Forelimb muscle (tissue), 1 donor: ENCODE measurements at places on chromosomes 11 and 22. TPM values are rescaled to one million over a fixed set of nuclear protein-coding genes. Genes with fewer than 3 reads are reported as not detected.

Gene RIMBP3B
- not detected for polyA plus RNA-seq

Gene ZC3H12C
- polyA plus RNA-seq, result 9.0 TPM

Gene PLA2G3
- not detected for polyA plus RNA-seq

Gene MOGAT2
- polyA plus RNA-seq, result not detected

Gene RRP8
- polyA plus RNA-seq, result 22.0 TPM

Gene SAA1
- not detected for polyA plus RNA-seq

Gene TEX12
- polyA plus RNA-seq, result 0.33 TPM

Gene KCTD14
- 1.0 TPM for polyA plus RNA-seq

Gene OR10V1
- not detected for polyA plus RNA-seq

Gene SERGEF
- polyA plus RNA-seq, result 10.4 TPM

Gene OR56A1
- polyA plus RNA-seq, result not detected

- DNase-seq, result no peak
These were observed 935.1 kb upstream of the RAG2 start for GRCh38 chr11:37533087-37533486.

DNA sequence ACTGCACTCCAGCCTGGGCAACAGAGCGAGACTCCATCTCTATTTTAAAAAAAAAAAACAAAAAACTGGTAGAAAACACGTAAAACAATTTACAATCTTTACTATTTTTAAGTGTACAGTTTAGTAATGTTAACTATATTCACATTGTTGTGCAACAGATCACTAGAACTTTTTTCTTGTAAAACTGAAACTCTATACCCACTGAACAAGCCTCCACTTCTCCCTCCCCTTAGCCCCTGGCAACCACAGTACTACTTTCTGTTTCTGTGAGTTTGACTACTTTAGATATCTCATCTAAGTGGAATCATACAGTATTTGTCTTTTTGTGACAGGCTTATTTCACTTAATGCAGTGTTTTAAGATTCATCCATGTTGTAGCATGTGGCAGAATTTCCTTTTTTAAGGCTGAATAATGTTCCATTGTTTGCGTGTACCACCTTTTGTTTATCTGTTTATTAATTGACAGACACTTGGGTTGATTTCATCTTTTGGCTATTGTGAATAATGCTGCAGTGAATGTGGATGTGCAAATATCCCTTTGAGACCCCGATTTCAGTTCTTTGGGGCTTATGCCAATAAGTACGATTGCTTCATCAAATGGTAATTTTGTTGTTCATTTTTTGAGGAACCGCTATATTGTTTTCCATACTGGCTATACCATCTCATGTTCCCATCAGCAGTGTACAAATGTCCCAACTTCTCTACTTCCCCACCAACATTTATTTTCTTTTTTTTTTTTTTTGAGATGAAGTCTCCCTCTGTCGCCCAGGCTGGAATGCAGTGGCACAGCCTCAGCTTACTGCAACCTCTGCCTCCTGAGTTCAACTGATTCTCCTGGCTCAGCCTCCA, 11.0 kb downstream of the DDB2 start:
- DNase-seq, result no peak

GRCh38 chr22:44037519-44038375, 13.6 kb downstream of the PARVB start:
- DNase-seq, result peak; percentile 44

DNA sequence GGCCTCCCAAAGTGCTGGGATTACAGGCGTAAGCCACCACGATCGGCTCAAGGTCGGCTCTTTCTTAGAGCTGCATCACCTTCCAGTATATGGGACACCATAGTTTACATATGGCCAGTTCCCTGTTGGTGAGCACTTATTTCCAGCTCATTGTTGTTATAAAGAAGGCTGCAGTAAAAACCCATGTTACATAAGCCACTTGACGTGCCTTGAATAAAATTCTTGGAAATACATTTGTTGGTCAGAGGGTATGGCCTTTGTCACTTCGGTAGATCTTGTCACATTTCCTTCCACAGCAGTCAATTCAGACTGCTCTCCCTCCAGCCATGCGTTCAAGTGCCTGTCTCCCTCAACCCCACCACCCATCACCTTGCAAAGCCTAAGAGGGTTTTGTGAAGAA, 92.9 kb downstream of the PRR5L start:
- DNase-seq, result no peak

DNA sequence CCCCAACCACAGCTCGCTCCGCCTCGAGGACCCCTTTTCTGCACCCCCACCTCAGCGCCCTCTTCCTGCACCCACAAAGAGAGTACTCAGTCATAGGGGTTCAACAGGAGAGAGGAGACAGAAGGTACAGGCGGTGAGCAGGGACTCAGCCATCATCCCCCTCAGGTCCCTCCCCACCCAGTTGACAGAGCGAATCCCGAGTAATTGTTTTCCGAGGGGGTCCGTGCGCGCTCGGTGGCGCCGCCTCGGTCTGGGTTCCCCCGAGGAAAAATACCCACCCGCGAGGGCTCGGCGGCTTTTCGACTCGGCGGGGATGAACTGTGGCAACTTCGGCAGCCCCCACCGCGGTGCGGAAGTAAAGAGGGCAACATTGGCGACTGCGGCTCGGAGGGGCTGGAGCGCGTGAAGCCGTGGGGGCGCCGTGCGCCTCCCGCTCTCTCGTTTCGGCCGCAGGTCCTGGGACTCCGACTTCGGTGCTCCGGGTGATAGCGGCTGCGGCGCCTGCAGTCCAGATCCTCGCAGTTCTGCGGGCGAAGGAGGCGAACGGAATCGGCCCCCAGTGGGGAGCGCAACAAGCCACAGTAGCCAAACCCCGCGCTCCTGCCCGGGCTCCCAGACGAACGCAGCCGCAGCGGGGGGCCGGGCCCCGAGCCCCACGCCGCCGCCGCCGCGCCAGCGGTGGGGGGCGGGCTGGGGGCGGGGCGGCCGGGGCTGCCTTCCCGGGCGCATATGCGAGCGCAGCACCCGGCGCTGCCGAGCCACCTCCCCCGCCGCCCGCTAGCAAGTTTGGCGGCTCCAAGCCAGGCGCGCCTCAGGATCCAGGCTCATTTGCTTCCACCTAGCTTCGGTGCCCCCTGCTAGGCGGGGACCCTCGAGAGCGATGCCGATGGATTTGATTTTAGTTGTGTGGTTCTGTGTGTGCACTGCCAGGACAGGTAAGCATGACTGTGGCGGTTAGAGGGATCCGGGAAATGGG, at the start of gene NELL1:
NELL1 (plus strand) TSS at position 743 of the 976 bp plus-strand sequence.
- no peak for DNase-seq

- DNase-seq, result no peak
These were observed 59.3 kb downstream of the CD82 start for GRCh38 chr11:44624761-44625221.

DNA sequence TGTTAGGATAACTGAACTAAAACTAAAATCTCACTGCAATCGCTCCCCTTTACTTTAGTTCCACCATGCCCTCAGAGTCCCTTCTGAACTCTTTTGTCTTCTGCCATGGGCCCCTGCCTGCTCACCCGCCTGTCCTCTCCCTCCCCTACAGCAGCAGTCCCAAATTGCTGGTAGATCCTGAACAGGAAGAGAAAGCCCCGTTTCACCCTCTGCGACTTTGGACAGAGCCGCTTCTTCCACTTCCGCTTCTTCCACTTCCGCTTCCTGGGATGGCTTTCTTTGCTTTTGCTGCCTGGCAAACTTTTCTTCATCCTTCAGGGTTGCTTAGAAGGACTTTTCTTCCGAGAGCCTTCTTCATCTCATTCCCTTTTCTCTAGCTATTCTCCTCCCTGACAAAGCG, 35.7 kb upstream of the TLCD5 start:
- DNase-seq, result no peak

- DNase-seq, result no peak
These were observed 9.8 kb downstream of the MCAT start for GRCh38 chr22:43133401-43133800.

DNA sequence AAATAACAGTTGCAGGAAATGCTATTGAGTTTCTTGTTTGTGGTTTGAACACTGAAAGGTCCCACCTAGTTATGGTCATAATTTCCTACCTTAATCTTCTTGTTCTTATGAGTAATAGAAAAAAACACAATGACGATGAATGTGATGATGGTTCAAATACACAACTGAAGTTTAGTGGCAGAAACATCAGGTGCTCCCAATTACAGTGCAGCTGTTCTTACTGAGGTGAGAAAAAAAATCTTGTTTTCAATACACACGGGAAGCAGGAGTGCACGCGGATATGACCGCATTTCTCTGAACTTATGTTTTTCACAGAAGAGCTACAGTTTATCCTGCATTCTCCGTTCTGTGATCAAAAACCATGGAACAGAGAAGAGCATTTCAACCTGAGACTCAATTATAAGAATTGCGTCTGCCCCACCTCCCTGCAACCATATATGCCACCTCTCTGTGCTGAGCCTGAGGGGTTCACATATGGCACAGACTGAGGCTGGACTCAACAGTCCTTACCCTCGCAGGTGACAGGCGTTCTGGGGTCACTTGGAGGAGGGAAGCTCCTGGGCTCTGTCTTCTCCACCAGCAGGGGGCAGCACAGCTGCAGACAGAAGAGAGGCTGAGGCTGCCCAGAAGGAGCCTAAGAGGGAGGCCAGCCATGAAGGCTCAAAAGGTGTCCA, 99.7 kb upstream of the IGLL5 start:
- no peak for DNase-seq

- DNase-seq, result peak; percentile 49
These were observed 180.0 kb downstream of the MAML2 start for GRCh38 chr11:96162816-96163499.

- no peak for DNase-seq
These were observed 12.4 kb upstream of the KLHL35 start for GRCh38 chr11:75445315-75445953.
